WTC11 (cell line): ENCODE measurements at places on chromosomes 13 and 19.

GRCh38 chr13:35697186-35697730 is 220.8 kb upstream of the MAB21L1 start:
- no peaks in the 10 kb centered on the region for H3K36me3 ChIP-seq
- DNase-seq: no peak
- H3K4me3 ChIP-seq: no peak overlapping the region
- H3K27ac ChIP-seq: no peak overlapping the region
- H3K4me1 ChIP-seq: peaks cover 26% of the 10 kb centered on the region

GRCh38 chr19:9144920-9145319 is 4.7 kb downstream of the ZNF317 start:
- H3K27ac ChIP-seq: no peak overlapping the region
- H3K36me3 ChIP-seq: peaks cover 65% of the 10 kb centered on the region
- peaks cover 24% of the 10 kb centered on the region for H3K4me1 ChIP-seq
- H3K4me3 ChIP-seq: no peak overlapping the region
- no peak for DNase-seq
- H3K27me3 ChIP-seq: no peaks in the 10 kb centered on the region; the same call in 1 of the 2 replicates

GRCh38 chr13:53045189-53045588 is 16.6 kb downstream of the OLFM4 start:
- no peaks in the 10 kb centered on the region; the same call in 1 of the 2 replicates for H3K27me3 ChIP-seq
- H3K36me3 ChIP-seq: no peaks in the 10 kb centered on the region
- no peak overlapping the region for H3K4me3 ChIP-seq
- no peak overlapping the region for H3K27ac ChIP-seq

GRCh38 chr19:40685563-40685962 is 4.9 kb downstream of the NUMBL start:
- H3K36me3 ChIP-seq: peaks cover 25% of the 10 kb centered on the region
- no peak overlapping the region for H3K27ac ChIP-seq
- no peaks in the 10 kb centered on the region for H3K4me1 ChIP-seq
- no peak for DNase-seq
- H3K27me3 ChIP-seq: no peaks in the 10 kb centered on the region

GRCh38 chr13:50747737-50748350 is 95.6 kb downstream of the DLEU7 start:
- H3K36me3 ChIP-seq: peaks cover 6% of the 10 kb centered on the region
- no peaks in the 10 kb centered on the region for H3K27me3 ChIP-seq

GRCh38 chr13:44969551-44970484 is 19.5 kb downstream of the NUFIP1 start:
- peaks cover 4% of the 10 kb centered on the region for H3K4me1 ChIP-seq
- no peak overlapping the region for H3K4me3 ChIP-seq
- DNase-seq: no peak
- peaks cover 25% of the 10 kb centered on the region for H3K36me3 ChIP-seq
- no peaks in the 10 kb centered on the region for H3K27me3 ChIP-seq

DNA sequence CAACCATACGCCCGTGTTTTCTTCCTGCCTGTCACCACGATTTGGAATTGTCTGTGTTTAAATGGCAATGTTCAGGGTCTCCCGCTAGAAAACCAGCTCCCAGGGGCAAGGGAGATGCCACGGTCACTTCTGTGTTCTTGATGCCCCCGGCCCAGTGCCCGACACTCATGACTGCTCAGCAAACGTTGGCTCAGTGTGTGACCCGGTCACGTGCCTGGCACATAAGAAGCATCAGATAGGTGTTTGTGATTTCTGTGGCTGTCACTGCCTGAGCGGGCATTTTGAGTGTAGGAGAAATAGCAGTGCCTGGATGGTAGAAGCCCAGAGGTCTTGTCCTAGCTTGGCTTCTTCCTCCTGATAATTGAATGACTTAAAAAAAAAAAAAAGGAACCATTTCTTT is 15.5 kb downstream of the HDGFL2 start:
- peaks cover 37% of the 10 kb centered on the region for H3K36me3 ChIP-seq
- no peaks in the 10 kb centered on the region for H3K4me1 ChIP-seq
- no peak for DNase-seq
- no peak overlapping the region for H3K4me3 ChIP-seq
- no peak overlapping the region for H3K27ac ChIP-seq

DNA sequence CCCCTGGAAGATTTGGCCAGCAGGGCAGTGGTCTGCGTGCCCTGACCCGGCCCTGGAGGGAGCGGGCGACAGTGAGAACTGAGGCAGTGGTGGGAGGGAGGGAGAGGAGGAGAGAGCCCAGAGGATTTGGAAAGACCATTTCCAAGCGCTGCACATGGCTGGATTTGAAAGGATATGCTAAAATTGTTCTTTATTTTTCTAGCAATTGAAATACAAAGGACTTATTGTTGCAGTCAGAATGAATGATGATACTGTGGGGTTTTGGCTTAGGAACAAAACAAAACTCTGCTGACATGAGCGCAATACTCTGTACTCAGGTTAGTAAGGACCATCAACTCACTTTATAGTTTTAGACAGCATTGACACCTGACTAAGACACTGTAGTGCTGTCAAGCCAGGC is 69.5 kb downstream of the TNFRSF19 start:
- H3K27ac ChIP-seq: no peak overlapping the region
- no peaks in the 10 kb centered on the region for H3K36me3 ChIP-seq
- no peak for DNase-seq
- H3K4me1 ChIP-seq: peaks cover 52% of the 10 kb centered on the region

- H3K4me3 ChIP-seq: peak overlapping the region; percentile 67
- peaks cover 6% of the 10 kb centered on the region for H3K36me3 ChIP-seq
- no peak overlapping the region for H3K27ac ChIP-seq
- DNase-seq: peak; percentile 80
These were observed 7.8 kb upstream of the SELENOV start for GRCh38 chr19:39506944-39507714.

GRCh38 chr19:55580628-55581144 is at the start of gene ZNF579:
Gene ZNF579 (minus strand): TSS chr19:55580848. CDS start chr19:55579639, 1,209 bp downstream.
- H3K4me3 ChIP-seq: peak within 1 kb of the TSS; percentile 86
- peaks cover 17% of the 10 kb centered on the region for H3K27me3 ChIP-seq
- peaks cover 10% of the 10 kb centered on the region for H3K4me1 ChIP-seq

DNA sequence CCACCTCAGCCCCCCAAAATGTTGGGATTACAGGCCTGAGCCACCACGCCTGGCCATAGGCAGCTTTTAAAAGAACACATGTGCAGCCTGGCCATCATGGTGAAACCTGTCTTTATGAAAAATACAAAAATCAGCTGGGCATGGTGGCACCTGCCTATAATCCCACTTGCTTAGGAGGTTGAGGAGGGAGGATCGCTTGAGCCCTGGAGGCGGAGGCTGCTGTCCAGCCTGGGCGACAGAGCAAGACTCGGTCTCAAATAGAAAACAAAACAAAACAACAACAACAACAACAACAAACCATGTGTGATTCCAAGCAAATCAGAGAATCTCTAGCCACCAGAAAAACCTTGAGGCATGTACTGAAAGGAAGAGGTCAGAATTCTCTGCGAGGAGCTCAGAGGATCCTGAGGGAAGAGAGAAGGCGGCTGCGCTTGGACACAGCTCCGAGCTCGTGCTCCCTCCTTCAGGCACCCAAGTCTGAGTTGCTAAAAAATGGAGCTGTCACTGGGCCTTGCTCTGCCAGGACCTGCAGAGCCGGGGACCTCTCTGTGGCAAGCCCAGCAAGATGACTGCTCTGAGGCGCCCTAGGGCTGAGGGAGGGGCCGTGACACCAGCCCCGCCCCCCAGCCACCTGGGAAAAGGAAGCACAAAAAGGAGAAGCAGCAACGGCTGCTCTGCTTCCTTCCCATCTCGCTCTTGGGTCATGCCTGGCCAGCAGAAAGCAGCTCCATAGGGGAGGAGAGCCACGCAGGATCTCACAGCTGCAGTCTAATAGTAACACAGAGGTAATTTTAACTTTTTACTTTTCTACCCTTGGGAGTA is at the start of gene ARL11:
Gene ARL11 (plus strand): TSS at position 677 of the 822 bp plus-strand sequence. CDS start 1,941 bp downstream, outside the sequence.
- H3K4me3 ChIP-seq: peak within 1 kb of the TSS; percentile 61
- no peak within 1 kb of the TSS; the same call in 1 of the 2 replicates for H3K27ac ChIP-seq
- DNase-seq: peak; percentile 81
- H3K36me3 ChIP-seq: no peaks in the 10 kb centered on the region
- no peaks in the 10 kb centered on the region for H3K27me3 ChIP-seq

GRCh38 chr19:58460039-58460438 is 6.8 kb upstream of the ZNF324 start:
- no peak overlapping the region for H3K4me3 ChIP-seq
- no peaks in the 10 kb centered on the region; the same call in 1 of the 2 replicates for H3K4me1 ChIP-seq
- H3K36me3 ChIP-seq: no peaks in the 10 kb centered on the region

- DNase-seq: no peak
- H3K4me1 ChIP-seq: peaks cover 20% of the 10 kb centered on the region
- H3K36me3 ChIP-seq: no peaks in the 10 kb centered on the region
- H3K27ac ChIP-seq: peak overlapping the region; percentile 51; the same call in 1 of the 2 replicates
- no peaks in the 10 kb centered on the region for H3K27me3 ChIP-seq
These were observed 41.1 kb downstream of the CEACAM1 start for GRCh38 chr19:42487032-42487797.

DNA sequence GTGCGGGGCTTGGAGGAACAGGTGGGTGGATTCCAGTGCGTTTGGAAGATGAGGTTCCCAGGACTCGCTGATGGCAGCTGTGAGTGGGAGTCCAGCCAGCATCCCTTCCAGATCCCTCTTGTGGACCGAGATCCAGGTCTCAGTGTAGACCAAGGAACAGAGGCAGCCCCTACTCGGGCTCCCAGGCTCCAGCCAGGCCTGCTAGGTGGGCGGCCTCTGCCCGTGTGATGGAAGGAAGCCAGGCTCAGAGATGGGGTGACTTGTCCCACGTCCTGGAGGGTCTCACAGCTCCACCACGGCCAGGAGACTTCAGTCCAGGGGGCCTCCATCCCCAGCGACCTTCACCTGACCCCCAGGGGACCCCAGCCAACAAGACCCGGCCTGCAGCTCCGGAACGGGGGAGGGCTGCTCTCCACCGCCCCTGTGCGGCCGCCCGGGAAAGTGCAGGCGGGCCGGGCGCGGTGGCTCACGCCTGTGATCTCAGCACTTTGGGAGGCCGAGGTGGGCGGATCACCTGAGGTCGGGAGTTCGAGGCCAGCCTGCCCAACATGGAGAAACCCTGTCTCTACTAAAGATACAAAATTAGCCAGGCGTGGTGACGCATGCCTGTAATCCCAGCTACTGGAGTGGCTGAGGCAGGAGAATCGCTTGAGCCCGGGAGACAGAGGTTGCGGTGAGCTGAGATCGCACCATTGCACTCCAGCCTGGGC is 729 bp upstream of the MADCAM1 start:
- peaks cover 33% of the 10 kb centered on the region for H3K27me3 ChIP-seq
- peaks cover 8% of the 10 kb centered on the region for H3K4me1 ChIP-seq
- peak overlapping the region; percentile 64 for H3K4me3 ChIP-seq
- DNase-seq: peak; percentile 82

DNA sequence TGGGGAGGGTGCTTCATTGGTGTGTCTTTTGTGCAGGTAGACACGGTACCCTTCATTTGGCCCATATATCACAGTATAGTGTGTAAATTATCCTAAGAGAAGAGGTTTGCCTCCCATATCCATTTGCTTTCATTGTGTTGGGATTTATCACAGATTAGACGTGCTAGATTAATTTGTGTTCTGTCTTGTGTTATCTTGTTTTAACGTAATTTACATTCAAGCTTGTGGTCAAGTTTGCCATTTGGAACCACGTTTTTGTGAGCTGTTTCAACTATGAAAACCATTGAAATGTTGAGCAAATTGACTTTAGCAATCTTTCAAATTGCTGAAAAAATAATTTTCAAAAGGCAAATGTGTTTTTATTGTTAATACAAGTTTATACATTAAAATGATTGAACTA is 1826.5 kb downstream of the SLITRK5 start:
- no peak overlapping the region for H3K4me3 ChIP-seq
- H3K4me1 ChIP-seq: peaks cover 4% of the 10 kb centered on the region; the same call in 1 of the 2 replicates
- peaks cover 7% of the 10 kb centered on the region for H3K36me3 ChIP-seq
- no peak for DNase-seq

GRCh38 chr19:33662391-33663092 is 40.8 kb downstream of the CHST8 start:
- peak overlapping the region; percentile 35 for H3K27ac ChIP-seq
- H3K36me3 ChIP-seq: no peaks in the 10 kb centered on the region
- H3K27me3 ChIP-seq: no peaks in the 10 kb centered on the region

GRCh38 chr13:89550938-89551337 is 1796.5 kb upstream of the MIR17HG start:
- DNase-seq: no peak
- no peak overlapping the region for H3K27ac ChIP-seq
- H3K4me1 ChIP-seq: peaks cover 3% of the 10 kb centered on the region; the same call in 1 of the 2 replicates
- H3K27me3 ChIP-seq: no peaks in the 10 kb centered on the region

DNA sequence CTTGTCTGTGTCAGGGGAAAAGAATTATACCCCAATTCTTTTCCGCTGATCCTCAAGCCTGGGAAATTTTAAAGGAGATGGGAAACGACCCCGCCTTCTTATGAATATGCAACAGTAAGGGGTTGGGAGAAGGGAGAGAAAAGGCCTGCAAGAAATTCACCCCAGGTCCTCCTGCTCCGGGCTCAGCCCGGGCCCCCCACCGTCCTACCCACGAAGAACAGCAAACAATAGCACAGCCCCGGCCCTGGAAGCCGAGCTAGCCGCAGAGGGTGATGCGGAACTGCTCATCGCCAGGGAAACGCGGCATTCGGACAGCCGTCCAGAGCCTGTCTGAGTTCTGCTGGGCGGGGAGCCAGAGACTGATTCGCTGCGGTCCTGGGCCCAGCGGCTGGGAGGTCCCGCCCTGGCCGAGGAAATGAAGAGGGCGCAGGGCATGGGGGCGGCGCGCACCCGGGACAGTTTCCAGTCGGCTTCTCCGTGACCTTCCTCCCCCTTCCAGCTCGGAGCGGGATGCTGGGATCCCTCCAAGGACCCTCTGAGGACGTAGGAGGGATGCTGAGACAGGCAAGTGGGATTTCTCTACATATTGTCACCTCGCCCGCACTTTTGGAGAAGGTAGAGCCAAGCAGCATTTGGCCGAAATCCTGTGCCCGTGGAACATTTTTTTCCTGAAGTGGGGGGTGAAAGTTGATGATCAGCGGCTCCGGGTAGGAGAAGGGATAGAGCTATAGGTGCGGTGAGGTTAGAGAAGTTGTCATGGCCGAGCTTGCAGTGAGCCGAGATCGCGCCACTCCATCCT is 82.3 kb upstream of the C1QTNF9B start:
- H3K36me3 ChIP-seq: no peaks in the 10 kb centered on the region
- H3K4me1 ChIP-seq: peaks cover 11% of the 10 kb centered on the region
- peaks cover 15% of the 10 kb centered on the region for H3K27me3 ChIP-seq
- H3K27ac ChIP-seq: no peak overlapping the region

DNA sequence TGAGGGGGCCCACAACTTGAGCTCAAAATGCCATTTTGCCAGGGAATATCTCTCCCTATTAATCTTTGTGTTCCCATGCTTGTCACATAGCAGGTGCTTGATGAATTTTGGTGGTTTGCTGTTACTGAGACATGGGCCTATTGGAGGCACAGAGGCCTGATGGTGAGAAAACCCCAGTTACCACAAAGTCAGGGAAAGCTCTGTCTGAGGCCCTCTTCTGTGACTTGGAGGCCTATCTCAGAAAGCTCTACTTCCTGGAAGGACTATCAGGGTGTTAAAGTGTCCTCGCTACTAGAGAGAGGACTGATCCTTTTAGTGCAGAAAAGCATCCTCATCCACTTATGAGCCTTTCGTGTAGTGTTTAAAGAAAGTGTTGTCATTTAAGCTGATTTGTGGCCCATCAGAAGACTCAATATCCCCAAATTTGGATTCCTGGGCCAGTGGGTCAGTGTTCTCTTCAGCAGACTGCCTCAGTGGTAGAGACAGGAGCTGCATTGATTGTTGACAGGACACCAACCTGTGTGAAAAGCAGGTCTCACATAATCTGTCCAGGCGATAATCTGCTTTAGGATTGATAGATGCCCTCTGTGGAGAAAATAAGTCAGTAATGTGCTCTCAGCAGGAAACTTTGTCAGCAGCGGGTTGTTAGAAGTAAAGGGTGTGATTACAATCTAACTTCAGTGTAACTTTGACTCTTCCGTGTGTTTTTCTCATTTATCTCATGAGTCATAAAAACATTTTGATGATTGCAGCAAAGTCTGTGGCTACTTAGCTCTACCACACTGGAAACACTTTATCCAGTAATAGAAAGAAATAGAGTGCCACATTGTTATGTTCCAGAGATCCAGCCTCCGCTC is 121.0 kb downstream of the AKAP11 start:
- no peak for DNase-seq
- no peaks in the 10 kb centered on the region; the same call in 1 of the 2 replicates for H3K27me3 ChIP-seq
- H3K27ac ChIP-seq: no peak overlapping the region
- no peak overlapping the region for H3K4me3 ChIP-seq
- H3K36me3 ChIP-seq: no peaks in the 10 kb centered on the region
